Naive thymus-derived CD8-positive, alpha-beta T cell (primary cell): ENCODE measurements at places on chromosomes 11 and 22. TPM values are rescaled to one million over a fixed set of nuclear protein-coding genes. Genes with fewer than 3 reads are reported as not detected.

DNA sequence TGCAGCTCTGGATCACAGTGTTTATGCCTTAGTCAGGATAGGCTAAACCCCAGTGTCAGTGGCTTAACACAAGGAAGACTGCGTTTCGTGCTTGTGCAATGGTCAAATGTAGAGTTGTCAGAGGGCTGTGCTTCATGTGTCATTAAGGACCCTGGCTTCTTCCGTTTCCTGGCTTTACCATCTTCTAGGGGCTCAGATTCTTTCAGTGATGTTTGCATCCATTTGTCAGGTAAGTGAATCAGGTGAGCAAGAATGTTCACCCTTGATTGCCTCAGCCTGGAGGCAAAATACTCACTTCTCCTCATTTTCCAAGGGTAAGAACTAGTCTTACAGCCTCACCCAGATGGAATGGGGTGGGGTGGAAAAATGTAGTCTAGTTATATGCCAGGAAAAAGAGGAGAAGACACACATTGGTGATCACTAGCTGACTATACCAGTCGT lies 20.5 kb upstream of the AMOTL1 start:
- DNase-seq = no peak

Gene IRAG1
- total RNA-seq = not detected

Gene KCNQ1
- 25.1 TPM for total RNA-seq

Gene MS4A6A
- total RNA-seq = 2.5 TPM
